Vagina (tissue), 2 donors: ENCODE measurements at places on chromosomes 5 and 9.

- no peak for DNase-seq
These were observed 15.3 kb downstream of the PLPP7 start for GRCh38 chr9:131304676-131305355.

GRCh38 chr9:87800456-87800855, 74.5 kb downstream of the CTSL start:
- no peak for DNase-seq

DNA sequence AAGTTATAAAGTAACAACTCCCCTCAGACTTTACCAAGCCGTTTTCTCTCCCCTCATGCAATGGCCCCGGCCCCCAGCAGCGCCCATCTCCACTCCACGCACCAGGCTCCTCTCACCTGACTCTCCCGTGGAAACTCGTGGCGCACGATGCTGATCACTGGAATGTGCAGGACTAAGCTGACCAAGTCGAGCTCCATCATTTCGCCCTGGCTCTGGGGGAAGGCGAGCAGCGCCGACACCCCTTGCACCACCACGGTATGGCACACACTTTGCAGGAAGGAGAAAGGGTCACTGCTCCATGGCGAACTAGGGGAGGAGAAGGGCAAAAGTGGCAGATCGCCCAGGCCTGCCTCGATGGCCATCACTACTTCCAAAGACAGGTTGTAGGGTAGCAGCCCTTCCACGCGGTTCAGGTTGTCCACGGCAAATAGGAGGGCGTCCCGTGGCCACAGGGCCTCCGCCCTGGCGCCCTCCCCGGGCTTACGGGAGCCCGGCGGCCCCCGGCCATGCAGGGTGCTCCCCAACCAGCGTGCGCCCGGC, 1.2 kb downstream of the GRIN3A start:
- DNase-seq, result no peak

DNA sequence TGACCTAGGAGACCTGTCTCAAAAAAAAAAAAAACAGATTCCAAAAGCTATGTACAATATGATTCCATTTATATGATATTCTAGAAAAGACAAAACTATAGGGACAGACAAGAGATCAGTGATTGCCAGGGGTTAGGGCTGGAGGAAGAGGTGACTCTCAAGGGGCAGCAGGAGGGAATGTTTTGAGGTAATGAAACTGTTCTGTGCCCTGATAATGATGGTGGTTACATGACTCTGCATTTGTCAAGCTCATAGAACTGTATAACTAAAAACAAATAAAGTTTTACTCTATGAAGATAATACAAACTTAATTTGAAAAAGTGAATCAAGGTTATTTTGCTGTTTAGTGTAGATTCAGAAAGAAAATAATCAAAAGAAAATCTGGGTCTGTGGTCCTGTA, 125.3 kb upstream of the IQGAP2 start:
- DNase-seq, result no peak

GRCh38 chr5:7584749-7585148, 188.8 kb downstream of the ADCY2 start:
- DNase-seq, result no peak

GRCh38 chr5:57488215-57488955, 5.8 kb upstream of the ACTBL2 start:
- no peak for DNase-seq

- no peak for DNase-seq
These were observed 30.8 kb downstream of the LIX1 start for GRCh38 chr5:97111616-97112015.

- no peak for DNase-seq
These were observed 60.1 kb upstream of the ZNF608 start for GRCh38 chr5:124806373-124807077.

DNA sequence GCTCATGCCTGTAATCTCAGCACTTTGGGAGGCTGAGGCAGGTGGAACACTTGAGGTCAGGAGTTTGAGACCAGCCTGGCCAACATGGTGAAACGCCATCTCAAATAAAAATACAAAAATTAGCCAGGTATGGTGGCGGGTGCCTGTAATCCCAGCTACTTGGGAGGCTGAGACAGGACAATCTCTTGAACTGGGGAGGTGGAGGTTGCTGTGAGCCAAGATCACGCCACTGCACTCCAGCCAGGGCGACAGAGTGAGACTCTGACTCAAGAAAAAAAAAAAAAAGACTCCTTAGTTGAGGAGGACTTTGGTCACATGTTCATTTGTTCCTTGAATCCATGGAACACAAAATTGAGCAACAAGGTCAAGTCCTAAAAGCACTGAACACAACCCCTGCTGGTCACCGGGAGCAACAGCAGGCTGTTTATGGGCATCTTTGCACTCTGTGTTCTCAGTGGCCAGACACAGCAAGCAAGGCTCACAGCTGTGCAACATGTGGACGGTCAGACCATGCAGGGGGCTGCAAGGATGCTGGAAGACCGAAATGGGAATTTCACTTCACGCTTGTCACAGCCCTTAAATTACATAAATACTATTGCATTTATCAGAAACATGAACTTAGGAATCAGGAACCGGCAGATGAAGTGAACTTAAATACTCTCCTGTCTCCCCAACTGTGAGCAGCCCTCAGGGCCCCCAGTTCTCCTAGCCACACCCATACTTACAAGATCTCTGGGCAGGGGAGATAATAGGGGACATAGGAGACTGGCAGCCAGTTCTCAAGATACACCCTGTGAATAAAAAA, 2.8 kb downstream of the GBGT1 start:
- DNase-seq, result no peak

GRCh38 chr5:72223371-72223770, 96.7 kb downstream of the MRPS27 start:
- no peak for DNase-seq

DNA sequence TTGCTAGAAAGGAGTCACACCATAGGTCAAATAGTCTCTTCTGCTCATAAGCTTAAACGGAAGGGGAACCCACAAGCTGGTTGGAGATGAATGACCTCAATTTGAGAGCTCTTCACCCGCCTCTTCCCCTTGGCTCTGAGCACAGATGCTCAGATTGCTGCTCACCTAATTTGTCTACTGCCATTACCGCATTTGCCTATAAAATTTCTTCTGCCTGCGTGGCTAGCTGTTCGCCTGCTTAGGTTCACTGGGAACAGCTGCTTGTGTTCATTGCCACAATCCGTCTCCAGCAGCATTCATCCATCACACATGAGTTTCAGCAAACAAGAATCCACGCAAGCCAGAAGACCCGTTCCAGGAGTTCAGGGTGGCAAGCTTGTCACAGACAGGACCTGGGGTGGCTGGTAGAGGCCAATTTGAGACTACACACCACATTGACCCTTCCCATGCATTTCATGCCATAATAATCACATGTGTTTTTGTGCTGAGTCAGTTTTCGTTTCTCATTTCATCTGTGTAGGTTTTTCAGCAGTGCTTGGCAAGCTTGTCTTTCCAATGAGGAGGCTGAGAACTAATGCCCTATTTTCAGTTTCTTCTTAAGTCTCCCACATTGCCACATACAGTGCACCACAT, 50.2 kb upstream of the DNAH5 start:
- DNase-seq, result no peak

DNA sequence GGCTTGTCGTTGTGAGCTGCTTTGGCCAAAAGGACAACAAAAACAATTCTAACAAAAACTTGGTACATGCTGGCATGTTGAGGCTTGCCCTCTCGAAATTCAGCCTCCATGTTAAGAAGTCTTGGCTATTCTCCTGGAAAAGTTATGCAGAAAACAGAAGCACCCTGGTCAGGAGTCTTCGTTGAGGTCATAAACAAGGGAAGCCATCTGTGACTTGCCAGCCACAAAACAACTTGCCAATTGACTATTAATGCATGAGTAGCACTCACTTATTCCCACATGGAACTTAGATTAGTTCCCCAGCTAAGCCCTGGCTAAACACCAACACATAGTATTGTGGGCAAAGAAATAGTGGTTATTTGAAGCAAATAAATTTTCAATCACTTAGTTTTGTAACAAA, 521.0 kb upstream of the CHD1 start:
- no peak for DNase-seq

DNA sequence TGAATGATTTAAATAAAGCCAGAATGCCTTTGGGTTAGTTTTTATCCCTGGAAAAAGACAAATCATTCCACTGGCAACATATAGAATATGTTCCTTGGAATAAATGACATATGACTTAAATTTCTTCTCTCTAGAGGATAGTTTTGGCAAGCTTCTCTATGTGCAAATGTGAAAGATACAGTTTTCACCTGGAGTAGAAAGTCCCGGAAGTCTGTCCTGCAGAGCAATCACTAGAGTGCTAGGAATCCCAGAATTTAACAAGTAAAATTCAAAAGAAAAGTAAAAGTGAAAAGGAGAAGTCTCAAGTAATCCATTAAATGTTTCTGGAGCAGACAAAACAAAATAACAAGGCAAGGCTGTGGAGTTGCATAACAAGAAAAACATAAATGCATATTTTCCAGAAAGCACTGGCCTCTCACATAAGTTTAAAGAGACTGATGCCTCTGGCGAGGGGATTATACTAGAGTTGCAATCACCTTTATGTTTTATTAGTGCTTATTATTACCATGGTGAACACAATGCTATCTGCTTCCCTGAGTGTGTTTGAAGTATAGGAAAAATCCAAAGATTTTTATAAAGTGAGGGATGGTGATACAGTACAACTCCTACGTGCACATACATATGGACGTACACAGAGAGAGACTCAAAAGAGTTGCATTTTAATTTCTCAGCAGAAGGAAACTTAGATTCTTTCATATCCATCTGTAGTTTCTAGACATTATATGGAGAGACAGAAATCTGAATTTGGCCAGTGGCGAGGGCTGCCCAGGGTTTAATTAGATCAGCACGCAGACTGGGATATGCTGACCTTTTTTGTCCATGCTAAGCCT, 188.3 kb upstream of the ANKRD55 start:
- DNase-seq, result no peak

DNA sequence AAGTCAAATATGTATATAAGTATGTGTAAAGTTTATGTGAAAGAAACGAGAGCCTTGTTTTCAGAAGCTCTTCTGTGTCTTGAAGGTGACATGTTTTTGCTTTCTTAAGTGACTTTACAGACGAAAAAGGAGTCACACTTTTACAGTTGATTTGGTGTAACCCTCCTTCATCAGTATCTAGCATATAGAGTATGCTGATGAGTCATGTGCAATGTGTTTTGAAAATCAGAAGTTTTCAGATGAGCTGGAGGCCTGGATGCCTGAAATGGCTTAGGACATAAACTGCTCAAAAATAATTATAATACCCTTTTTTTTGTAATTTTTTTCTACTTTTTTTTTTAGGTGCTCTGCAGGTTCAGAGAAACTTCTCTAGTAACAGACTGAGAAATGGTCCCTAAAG, 209.5 kb downstream of the CD180 start:
- no peak for DNase-seq

DNA sequence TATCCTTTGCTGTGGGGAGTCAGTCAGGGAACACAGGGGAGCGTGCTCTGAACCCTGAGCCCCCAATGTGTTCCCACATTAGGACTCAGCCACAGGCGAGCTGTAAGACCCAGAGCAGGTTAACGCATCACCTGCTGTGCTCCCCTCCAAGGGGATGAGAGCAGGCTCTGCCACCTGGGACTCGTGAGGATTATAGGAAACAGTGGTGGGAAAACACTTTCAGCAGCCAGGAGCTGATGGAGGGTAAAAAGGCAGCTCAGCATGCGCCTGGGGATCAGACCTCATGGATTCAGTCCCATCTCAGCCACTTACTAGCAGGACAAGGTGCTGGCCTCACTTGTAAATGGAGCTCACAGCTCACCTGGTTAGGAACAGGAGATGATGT, 9.2 kb downstream of the JADE2 start:
- no peak for DNase-seq

DNA sequence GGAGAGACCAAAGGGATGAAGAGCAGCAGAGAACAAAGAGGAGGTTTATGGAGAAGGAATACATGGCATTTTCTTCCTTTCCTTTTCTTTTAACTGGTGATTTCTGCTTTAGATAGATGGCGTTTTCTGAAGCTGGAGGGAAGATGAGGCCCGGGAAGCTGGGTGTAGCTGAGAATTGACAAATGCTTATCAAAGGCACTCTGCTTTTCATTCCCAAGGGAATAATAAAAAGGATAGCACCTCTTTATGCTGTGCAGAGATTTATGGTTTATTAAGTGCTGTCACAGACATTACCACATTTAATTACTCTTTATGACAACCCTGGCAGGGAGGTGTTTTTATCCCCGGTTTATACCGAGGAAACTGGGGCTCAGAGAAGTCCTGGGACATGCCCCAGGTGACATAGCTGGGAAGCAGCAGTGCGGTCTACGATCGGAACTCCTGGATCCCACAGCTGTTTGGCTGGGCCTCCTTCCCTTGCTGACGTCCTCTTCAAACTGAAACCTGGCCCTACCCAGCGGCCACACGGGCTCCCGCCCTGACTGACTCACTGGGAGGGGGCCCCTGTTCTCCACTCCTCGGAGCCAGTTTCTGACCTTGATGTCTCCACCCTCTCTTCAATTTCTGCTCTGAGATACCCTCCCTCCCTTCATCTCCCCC, 8.2 kb upstream of the EPB41L4B start:
- DNase-seq, result no peak
